Hematopoietic multipotent progenitor cell treated with erythropoietin and hydrocortisone succinate and interleukin-3 and kit ligand, for 4 days (in vitro differentiated cells): ENCODE measurements at places on chromosomes 2 and 18.

DNA sequence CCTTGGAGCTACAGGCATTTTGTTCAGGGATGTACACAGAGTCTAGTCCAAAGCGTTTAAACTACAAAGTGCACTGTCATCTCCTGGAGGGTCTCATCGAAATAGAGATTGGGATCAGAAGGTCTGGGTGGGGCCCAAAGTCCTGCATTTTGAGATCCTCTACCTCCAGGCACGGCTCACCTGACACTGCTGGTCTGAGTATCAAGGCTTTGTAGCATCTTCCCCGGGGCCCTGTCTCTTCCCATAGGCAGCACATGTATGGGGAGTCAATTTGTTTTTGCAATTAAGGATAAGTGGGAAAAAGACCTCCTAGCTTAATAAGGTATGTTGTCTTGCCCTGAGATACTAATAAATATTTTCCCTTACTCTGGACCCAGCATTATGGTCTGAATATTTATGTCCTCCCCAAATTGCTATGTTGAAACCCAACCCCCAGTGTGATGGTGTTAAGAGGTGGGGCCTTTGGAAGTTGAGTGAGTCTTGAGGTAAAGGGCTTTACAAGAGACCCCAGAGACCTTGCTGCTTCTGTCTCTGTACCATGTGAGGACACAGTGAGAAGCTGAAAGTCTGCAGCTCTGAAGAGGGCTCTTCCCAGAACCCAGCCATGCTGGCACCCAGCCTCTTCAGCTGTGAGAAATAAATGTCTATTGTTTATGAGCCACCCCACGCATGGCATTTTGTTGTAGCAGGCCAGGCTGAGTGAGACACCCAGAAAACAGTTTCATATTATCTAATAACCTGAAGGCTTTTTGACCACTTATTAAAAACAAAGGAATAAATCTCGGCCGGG, 258.7 kb upstream of the HS6ST1 start:
- no peak for DNase-seq

DNA sequence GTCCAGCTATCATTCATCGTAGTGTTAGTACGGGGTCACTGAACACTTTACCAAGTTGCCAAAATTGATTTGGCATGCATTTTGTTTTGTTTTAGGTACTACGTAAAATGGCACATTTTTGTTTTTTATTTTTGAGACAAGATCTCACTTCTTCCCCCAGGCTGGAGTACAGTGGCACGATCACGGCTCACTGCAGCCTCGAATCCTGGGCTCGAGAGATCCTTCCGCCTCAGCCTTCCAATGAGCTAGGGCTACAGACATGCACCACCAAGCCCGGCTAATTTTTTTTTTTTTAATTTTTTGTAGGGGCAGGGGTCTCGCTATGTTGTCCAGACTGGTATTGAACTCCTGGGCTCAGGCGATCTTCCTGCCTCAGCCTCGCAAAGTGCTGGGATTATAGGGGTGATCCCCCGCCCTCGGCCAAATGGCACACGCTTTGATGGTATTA, 786 bp downstream of the TAF1B start:
- DNase-seq, result no peak

GRCh38 chr2:9644603-9645002, 13.8 kb upstream of the YWHAQ start:
- no peak for DNase-seq

DNA sequence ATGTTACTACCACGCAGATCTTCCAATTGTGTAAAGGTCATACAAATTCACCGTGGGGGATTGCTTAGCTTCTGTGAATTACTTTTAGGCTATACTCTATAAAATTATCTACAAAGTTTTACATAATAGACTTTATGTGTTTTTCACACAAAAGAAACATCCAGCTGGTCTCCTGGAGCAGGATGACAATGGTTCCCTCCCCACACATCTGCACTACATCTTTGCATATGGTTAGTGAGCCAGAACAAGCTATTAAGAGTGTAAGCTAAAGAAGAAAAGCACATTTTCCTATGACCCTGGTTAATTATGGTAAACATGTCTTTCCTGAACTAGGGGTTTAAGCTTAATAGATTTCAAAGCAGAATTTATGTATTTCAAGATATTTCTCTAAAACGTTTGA, 295.1 kb downstream of the ASXL3 start:
- no peak for DNase-seq

DNA sequence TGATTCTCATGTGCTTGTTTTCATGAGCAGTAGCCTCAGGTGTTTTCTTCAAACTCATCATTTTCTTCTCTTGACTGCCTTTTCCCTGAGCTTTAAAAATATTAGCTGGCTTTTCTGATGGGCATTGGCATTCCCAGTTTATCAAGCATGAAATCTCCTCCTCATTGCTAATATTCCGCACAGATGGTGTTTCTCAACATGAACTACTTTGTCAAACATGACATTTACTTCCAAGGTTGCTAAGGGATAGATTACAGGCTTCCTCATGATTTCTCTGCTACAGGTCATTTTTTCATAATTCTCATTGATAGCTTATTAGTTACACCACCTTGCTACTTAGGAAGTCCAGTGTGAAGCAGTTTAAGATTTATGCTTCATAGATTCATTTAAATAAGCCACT, 1116.9 kb upstream of the CNTNAP5 start:
- DNase-seq, result no peak
